ENCODE measurements at places on chromosomes 2 and 18. TPM values are rescaled to one million over a fixed set of nuclear protein-coding genes. Genes with fewer than 3 reads are reported as not detected.

FAM124B gene
- polyA plus RNA-seq: 0.04 TPM

STEAP3 gene
- 7.7 TPM for polyA plus RNA-seq

GATA6 gene
- 0.65 TPM for polyA plus RNA-seq

- DNase-seq: no peak
Observed at GRCh38 chr18:63154350-63155152, 165.0 kb downstream of the BCL2 start.

DNA sequence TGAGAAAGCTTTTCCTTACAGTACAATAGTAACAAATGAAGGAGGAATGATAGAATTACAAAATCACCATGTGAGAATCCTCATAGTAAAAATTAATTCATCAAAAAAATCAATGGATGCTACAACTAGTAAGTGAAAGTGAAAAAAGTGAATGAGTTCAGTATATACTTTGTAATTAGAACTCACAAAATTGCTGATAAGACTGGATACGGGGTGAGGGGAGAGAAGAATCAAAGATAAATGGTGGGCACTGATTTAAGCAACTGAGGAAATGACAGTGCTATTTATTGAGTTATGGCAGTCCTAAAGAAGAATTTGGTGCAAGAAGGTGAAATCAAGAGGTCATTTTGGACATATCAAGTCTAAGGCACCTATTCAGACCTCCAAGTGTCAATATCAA is 20.6 kb downstream of the OLA1 start:
- DNase-seq: no peak

DNA sequence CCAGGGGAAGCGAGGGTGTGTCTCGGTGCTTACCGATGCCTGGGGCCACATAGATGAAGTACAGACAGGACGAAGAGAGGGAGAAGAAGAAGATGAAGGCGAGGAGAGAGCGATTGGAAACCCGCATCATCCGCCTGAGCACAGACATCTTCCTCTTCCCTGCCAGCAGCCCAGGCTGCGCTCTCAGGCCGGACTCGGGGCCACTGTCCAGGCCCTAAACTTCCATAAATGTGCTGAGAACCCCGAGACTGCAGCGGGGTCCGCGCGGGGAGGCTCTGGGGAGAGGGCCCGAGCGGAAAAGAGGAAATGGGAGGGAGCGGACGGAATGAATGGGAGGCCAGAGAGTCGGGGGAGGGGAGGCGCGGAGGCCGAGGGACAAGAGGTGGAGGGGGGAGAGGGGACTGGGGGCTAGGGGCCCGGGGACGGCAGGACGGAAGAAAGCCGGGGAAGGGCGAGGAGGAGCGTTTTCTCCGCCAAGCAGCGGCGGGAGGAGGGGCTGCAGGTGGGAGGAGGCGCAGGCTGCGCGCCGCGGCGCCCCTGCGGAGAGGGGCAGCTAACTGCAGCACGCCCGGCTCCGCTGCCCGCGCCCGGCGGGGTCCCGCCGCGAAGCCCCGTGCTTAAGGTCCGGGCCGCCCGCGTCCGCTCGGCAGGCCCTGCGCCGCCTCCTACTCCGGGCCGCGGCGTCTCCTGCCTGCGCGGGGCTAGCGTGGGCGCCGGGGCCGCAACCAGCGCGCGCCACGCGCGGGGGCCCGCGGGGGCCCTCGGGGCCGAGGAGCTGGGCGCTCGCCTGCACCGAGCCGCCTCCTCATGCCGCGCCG is at the start of gene B4GALT6:
TSS of gene B4GALT6 (minus strand) at position 303 of the 818 bp plus-strand sequence. CDS start at position 148, 155 bp downstream.
- DNase-seq: no peak

DNA sequence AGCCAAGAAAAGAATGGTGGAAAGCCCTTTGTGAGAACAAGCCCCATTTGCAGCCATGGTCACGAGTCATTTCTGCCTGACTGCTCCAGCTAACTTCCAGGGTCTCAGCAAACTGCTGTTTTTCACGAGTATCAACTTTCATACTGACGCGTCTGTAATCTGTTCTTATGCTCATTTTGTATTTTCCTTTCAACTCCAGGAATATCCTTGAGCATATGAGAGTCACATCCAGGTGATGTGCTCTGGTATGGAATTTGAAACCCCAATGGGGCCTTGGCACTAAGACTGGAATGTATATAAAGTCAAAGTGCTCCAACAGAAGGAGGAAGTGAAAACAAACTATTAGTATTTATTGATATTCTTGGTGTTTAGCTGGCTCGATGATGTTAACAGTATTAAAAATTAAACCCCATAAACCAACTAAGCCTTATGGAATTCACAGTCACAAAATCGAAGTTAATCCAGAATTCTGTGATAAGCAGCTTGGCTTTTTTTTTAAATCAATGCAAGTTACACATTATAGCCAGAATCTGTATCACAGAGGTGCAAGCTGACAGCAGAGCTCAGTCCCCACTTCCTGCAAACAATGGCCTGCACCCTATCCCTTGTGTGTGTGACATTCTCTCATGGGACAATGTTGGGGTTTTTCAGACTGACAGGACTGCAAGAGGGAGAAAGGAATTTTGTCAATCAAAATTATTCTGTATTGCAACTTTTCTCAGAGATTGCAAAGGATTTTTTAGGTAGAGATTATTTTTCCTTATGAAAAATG is 26.1 kb downstream of the SLC14A1 start:
- DNase-seq: no peak

Measured in BJ (cell line).